ENCODE measurements at places on chromosomes 7 and 10.

- DNase-seq, result no peak
Observed at GRCh38 chr7:76409537-76409936, at the start of gene SSC4D. Gene SSC4D (minus strand): TSS chr7:76409697. CDS start chr7:76404439, 5,258 bp downstream.

- DNase-seq, result no peak
Observed at GRCh38 chr7:148815612-148816011, 68.5 kb downstream of the EZH2 start.

DNA sequence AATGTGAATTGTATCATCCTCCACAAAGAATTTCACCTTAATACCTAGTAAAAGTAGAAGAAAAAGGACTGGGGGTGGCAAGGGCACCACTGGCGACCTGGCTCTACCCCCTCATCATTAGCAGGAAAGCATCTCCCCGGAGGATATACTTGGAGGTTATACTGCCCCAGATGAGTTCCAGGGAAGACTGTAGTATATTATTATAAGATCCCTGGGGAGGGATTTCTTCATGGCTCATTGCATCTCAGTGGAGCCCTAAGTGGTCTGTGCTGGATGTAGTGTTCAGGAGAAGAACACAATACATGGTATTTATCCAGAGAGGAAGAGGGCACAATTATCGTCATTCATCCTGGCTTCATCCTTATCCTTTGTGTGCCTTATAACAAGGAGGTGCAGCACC is 14.2 kb upstream of the DYNC1I1 start:
- DNase-seq, result no peak

- DNase-seq, result no peak
Observed at GRCh38 chr7:1160670-1161021, 650 bp upstream of the ZFAND2A start.

GRCh38 chr10:113872139-113873030 is 17.9 kb downstream of the NHLRC2 start:
- no peak for DNase-seq

DNA sequence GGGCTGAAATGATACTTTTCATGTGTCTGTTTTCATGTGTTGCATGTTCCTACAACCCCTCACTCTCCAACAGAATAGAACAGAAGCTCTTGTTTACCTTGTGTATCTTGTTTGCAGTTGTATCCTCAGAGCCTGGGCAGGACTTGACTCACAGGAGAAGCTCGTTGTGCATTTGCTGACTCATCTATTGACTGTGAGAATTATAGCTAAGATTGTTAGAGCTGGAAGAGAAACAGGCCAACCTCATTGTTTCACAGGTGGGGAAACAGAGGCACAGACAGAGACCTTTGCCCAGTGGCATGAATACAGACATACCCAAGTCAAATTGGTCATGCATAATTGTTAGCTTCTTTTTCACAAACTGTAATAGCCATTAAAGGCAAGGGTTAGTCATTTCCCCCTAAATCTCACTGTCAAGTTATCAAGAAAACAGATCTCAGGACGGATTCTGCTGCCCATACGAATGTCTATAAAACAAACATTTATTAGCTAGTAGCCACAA is 4.6 kb upstream of the TSPAN15 start:
- DNase-seq, result peak; percentile 79

DNA sequence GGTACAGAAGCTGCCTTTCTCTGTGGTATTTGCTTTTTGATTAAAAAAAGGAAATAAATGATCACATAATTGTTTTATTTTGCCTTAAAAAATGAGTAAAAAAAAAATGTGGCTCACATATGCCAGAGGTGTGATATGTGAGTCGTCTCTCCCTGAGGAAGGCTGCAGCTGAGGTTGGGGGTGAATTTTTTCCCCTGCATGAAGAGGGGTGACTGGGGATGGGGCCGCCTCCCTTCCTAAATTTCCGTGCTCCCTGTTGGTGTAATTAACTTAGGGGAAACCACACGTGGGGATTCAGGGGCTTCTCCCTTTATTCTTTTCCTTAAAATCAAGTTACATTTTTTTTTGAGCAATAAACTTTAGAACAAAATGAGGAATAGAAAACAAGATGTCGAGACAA is 35.4 kb downstream of the MGMT start:
- DNase-seq, result no peak

DNA sequence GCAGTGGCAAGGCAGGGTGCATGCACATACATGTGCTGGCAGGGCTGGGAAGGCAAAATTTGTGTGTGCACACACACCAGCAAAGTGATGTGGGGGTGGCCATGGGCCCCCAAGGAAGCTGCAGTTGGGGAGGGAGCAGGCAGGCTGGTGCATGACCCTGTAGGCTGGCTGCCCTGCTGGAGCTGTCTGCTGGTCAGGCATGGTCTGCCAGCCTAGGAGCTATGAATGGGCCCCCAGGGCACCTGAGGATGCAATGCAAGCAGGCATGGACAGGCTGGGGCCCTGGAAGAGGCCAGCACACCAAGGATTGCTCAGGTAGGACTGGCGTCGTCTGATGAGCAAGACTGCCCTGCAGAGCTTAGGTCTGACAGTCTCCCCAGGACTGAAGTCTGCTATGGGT is 18.2 kb upstream of the PPP1R3A start:
- DNase-seq, result no peak

GRCh38 chr10:93390306-93391090 is 91.6 kb downstream of the MYOF start:
- DNase-seq, result no peak

DNA sequence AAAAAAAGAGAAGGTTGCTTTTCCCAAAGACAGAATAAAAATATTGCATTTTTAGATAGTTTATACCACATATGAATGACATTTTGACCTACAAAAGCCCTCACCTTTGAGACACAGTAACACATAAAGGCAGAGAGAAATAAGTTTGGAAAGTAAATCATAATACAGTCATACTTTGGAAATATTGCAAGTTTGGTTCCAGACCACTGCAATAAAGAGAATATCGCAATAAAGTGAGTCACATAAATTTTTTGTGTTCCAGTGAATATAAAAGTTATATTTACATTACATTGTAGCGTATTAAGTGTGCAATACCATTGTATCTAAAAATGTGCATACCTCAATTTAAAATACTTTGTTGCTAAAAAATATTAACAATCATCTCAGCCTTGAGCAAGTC is 40.3 kb downstream of the CCDC71L start:
- no peak for DNase-seq

- DNase-seq, result no peak
Observed at GRCh38 chr7:157056957-157057902, 46.8 kb upstream of the MNX1 start.

DNA sequence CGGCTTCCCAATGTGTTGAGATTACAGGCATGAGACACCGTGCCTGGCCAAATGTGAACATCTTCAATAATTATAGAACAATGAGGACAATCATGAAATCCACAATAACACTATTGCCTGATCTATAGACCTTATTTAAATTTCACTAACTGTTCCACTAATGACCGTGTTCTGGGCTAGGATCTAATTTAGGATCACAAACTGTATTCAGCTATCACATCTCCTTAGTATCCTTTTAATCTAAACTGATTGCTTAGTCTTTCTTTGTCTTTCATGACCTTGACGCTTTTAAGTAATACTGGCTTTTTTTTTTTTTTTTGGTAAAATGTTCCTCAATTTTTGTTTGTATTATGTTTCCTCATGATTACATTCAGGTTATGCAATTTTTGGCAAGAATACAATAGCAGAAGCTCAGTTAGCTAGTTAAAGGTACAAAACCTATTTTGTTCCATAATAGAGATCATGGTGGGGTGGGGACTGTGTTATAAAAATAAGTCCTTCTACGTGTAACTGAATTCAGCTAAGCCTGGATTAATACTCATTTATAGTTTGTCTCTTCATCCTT is 158.4 kb downstream of the AOAH start:
- no peak for DNase-seq

DNA sequence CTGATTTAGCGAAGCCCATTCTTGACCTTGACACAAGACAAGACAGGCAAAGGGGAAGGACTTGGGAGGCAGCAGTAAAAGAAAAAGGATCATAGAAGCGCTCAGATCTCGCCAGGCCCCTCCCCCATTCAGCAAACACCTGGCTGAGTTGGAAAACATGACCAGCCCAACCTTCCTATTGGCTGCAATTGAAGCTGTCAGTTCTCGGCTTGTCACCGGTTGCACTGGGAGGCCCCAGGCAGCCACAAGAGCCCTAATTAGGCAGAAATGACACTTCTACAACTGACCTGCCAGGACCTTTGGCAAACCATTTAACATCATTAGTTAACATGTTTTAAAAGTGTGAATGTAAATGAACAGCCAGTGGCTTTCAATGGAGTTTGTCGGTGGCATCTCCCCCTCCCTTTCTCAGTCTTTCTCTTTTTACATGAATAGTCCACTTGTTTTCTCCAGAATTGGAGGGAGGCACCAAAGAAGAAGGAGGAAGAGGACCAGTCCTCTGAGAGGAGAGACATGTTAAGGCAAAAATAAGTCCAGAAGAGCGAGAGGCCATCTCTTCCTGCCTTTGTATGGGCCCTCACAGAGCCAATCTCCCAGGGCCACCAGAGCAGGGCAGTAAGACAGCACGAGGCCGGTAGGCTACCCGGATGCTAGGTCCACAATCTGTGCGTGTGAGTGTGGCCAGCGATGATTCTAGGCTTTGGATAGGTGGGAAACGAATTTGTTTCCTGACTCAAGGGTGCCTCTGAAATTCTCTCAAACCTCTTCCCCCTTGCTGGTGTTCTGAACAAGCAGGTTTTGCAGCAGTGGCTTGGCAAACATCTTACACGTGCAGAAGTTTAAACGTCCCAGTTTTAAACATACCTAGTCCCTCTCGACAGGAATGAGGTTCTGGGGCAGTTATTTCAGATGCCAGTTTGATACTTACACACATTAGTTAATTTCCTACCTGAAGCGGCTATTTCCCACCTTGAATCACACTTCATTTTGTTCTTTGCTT is 15.0 kb upstream of the ENO4 start:
- DNase-seq, result no peak

DNA sequence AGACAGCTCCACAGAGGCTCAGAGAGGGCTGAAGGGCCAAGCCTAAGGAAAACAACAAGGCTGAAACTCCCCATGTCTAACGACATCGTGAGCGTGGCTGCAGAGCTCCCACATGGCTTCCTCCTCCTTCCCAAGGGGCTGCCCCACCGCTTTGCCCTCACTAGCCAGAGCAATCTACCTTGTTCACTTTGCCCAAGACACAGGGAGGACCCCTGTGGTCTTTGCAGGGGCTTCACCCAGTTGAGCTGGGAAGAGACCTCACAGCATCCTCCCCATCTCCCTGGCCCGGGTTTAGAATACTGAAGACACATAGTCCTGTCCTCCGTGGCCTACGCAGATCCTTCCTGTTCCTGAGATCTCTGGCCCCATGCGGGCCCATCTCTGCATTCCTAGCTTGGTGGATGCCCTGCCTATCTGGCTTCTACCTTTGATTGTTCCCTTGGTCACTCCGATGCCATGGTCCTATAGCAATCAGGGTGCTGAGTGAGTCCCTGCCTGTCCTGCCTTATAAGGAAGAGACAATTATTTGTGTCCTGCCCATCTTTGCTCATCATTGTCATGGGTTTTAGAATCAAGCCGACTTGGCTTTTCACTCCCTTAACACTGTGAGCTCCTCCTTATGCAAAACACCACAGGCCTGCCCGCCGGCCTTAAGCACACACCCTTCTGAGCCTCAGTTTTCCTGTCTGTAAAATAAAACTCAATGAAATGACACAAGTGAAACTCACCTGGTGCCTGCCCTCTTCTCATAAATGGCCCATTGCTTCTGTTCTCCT is 73.2 kb downstream of the PARP12 start:
- DNase-seq, result no peak

DNA sequence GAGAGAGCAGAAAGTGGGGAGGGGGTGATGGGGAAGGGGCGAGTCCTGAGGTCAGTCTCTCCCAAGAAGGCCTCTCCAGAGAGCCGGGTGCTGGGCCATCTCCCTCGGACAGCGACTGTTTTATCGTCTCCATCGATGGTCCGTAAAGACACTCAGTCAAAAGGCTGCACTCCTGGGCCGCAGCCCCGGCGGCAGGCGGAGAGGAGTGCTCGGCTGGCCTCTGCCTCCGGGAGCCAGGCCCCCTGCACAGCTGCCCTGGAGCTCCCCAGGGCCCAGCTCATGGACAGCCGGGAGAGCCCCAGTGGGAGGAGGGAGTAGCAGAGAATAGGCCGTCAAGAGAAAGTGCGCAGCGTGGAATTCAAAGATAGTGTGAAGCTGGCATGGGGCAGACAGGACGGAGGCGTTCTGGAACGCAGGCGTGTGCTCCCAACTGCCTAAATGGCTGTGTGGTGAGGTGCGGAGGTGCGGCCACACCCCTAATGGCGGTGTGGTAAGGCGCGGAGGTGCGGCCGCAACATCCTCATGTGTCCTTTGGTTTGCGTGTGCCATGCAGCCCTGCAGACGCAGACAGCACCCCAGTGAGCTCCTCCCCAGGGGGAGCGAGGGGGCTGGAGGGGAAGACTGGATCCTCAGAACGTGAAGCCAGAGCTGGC is 477.5 kb upstream of the FOXK1 start:
- no peak for DNase-seq

GRCh38 chr10:13161857-13162271 is 506 bp downstream of the MCM10 start:
- no peak for DNase-seq

DNA sequence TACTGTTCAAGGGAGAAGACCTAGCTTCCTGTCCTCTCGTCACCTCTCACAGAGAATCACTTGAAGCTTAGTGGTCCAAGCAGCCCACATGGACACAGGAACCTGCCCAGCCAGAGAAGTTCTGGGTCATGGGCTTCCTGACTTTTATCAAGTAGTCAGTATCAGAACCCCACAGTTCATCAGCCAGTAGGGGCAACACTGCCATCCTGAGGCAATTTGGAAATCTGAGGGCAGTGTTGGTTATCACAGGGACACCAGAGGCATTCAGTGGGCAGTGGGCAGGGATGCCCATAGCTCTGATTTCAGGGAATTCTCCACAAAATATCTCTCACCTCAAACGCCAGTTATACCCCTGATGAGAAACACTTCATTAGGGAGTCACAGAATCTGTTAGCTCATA is 22.5 kb upstream of the MGAM2 start:
- no peak for DNase-seq

GRCh38 chr10:26805567-26806245 is 55.1 kb downstream of the ABI1 start:
- no peak for DNase-seq

- DNase-seq, result peak; percentile 16
Observed at GRCh38 chr7:16564909-16565426, 38.3 kb downstream of the LRRC72 start.

- no peak for DNase-seq
Observed at GRCh38 chr10:133334503-133335245, 2.0 kb downstream of the CALY start.

GRCh38 chr10:110144507-110144906 is 62.9 kb upstream of the MXI1 start:
- DNase-seq, result no peak

GRCh38 chr7:27689591-27690164 is 27.0 kb upstream of the HIBADH start:
- DNase-seq, result no peak

- DNase-seq, result no peak
Observed at GRCh38 chr7:73364006-73364728, 36.2 kb downstream of the FKBP6 start.

- no peak for DNase-seq
Observed at GRCh38 chr10:61408105-61408504, 45.1 kb downstream of the TMEM26 start.

GRCh38 chr7:102926783-102927140 is 14.0 kb downstream of the LRRC17 start:
- DNase-seq, result no peak

GRCh38 chr7:157273208-157274093 is 63.4 kb upstream of the DNAJB6 start:
- DNase-seq, result no peak

GRCh38 chr10:58409956-58410610 is 24.9 kb downstream of the TFAM start:
- DNase-seq, result no peak

All from kidney epithelial cell (primary cell).